ENCODE measurements at places on chromosomes 7 and 10.

GRCh38 chr10:123148414-123149161, 652 bp downstream of the HMX2 start:
- DNase-seq = no peak

- no peak for DNase-seq
Observed at GRCh38 chr7:47218378-47219176, 363.3 kb downstream of the TNS3 start.

DNA sequence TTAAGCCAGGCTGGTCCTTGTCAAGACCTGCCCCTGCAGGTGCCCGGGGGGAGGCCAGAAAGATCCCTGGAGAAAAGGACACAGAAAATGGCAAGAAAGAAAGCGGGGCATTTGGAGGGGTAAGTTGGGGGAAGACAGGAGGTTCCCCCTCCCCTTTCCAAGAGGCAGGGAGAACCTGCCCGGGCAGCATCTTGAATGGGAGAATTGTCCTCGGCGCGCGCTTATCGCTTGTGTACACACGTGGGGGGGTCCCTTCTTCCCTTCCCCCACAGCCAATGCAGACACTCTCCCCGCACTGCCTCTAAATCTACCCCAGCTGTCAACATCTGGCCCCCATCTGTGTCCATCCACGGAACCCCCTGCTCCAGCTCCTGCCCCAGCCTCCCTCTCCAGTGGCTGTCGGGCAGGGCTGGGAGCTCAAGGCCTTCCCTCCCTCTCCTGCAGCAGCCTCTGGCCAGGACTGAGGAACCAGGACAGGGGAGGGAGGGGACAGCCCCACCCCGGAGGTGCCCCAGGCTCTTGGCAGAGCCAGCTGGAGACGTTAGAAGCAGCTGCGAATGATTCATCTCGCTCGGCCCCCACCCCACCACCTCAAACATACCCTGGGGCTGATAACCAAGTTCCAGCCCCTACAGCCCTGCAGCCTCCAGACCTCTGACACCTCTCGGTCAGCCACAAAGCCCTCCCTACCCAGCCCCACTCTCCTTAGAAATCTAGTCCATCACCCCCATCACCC, 25.3 kb downstream of the EPHB4 start:
- DNase-seq = peak; percentile 94

DNA sequence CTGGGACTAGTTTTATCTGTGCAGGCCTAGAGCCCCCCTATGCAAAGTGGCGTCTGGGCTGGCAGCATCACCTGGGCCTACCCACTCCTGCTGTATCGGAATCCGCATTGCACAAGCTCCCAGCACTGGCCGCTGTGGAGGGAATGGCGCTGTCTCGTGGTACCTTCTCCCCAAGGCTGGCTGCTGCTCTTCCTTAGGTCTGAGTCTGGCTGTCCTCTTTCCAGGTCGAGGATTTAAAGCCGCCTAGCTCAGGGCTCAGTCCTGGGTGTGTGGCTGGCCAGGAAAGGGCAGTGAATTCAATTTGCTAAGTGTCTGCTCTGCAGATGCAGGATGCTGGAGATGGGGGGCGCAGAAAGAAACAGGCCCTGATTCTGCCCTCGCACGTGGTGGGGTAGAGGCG, 44.7 kb downstream of the MGMT start:
- no peak for DNase-seq

- DNase-seq = no peak
Observed at GRCh38 chr7:111820121-111820520, 257.8 kb upstream of the IMMP2L start.

DNA sequence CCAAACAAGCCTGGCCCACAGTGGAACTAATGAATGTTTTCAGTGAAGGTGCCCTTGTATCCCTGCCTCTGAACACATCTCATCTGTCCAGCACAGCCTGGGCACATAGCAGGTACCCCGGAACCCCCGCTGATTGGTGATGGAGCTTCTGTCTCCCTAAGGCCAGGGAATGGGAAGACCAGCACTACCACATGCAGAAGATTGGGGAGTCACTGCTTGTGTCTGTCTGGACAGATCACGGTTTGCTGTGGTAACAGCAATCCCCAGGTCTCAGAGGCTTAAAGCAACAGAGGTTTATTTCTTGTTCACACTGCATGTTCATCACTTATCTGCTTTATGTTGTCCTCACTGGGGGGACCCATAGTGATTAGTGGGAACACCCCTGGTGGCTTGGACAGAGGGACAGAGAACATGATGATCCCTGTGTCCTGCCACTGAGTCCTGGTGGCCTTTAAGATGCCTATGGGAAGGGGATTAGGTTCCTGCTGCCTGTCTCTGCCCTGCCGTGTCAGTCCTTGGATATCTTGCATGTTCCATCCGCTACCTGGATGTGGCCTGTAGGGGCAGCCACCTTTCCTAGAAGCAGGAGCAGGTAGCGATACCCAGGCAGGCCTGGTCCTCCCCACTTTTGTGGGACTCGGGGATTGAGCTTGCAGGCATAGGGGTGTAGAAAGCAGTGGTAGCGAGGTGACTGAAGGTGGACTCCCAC, 3.6 kb downstream of the TSPAN14 start:
- no peak for DNase-seq

- no peak for DNase-seq
Observed at GRCh38 chr10:24683554-24683953, 40.1 kb downstream of the ARHGAP21 start.

GRCh38 chr7:93646538-93646937, 72.0 kb upstream of the CALCR start:
- DNase-seq = no peak

DNA sequence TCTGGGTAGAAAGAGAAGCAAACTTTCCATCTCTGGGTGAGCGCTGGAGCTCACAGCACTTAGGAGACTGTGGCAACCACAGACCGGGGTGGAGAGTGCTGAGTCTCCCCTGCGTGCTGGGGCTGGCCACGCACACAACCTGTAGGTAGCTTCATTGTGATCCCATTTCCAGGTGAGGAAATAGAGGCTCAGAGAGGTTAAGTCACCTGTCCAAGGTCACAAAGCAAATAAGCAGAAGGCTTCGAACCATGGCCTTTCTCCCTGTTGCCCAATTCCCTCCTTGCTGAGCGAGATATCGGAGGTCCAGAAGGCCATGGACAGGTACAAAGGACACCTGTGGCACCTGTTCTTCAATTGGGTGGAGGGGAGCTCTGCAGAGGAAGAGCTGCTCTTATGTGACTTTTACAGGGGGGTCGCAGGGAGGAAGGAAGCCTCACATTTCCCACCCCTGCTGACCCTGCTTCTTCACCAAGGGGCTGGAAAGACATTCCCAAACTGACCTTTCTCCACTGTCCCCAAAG, 39.4 kb downstream of the ZCCHC24 start:
- no peak for DNase-seq

DNA sequence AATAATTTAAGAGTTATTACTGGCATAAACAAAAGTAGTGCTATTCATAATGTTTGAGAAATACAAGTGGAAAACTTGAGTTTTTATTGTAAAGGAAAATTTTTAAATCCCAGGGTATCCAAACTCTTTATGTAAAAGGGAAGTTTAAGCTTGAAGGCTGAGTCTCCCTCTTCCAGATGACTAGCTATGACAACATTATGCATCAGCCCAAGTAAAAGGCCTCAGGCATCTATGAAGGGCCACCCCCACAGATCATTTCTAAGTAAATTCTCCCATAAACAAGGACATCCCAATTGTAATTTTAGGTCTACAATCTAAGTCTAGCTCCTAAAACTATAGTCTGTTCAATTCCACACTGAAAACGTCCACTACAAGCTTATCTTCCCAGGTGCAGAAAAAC, 166.2 kb upstream of the STEAP1 start:
- DNase-seq = no peak

GRCh38 chr7:108222236-108222892, 92.2 kb upstream of the LAMB4 start:
- no peak for DNase-seq

GRCh38 chr7:4998244-4998643, 39.3 kb upstream of the MMD2 start:
- no peak for DNase-seq

DNA sequence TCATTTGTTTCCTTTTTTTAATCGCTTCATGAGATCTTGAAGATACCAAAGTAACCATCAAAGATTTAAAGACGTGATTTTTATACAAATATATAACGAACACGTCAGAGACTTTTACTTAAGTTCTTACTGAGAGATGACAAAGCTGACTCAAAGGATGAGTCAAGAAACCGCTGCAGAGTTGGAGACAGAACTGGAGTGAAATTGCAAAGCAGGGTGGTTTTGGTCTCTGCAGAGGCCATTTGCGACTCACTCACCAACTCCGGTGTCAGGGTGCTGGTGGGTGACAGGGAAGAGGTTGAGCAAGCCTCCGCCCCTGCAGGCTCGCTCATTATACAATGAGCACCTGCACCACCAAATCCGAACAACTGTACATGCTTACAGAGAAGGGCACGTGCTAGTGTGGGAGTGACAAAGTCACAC, 75.2 kb downstream of the DNAJB6 start:
- DNase-seq = no peak

GRCh38 chr7:158061884-158062656, 525.6 kb downstream of the PTPRN2 start:
- no peak for DNase-seq

- DNase-seq = no peak
Observed at GRCh38 chr7:130940326-130940725, 206.3 kb upstream of the KLF14 start.

- no peak for DNase-seq
Observed at GRCh38 chr10:11448190-11448544, 163.3 kb downstream of the USP6NL start.

DNA sequence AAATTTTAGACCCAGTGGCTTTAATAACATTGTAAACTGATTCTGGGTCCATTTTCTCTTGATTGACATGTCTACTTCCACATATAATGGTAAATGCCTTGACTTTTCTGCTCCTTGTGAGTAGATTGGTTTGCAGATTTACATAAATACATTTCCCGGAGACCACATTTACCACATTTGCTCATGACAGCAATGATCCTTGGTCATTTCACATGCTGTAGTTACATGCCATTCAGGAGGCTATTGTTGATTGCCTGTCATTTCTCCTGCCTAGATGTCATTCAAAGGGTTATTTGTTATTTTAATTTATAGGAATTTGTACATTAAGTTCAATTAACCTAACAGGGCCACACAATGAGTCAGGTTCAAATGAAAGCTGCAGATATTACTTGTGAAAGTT, 280.5 kb downstream of the CNTNAP2 start:
- DNase-seq = no peak

DNA sequence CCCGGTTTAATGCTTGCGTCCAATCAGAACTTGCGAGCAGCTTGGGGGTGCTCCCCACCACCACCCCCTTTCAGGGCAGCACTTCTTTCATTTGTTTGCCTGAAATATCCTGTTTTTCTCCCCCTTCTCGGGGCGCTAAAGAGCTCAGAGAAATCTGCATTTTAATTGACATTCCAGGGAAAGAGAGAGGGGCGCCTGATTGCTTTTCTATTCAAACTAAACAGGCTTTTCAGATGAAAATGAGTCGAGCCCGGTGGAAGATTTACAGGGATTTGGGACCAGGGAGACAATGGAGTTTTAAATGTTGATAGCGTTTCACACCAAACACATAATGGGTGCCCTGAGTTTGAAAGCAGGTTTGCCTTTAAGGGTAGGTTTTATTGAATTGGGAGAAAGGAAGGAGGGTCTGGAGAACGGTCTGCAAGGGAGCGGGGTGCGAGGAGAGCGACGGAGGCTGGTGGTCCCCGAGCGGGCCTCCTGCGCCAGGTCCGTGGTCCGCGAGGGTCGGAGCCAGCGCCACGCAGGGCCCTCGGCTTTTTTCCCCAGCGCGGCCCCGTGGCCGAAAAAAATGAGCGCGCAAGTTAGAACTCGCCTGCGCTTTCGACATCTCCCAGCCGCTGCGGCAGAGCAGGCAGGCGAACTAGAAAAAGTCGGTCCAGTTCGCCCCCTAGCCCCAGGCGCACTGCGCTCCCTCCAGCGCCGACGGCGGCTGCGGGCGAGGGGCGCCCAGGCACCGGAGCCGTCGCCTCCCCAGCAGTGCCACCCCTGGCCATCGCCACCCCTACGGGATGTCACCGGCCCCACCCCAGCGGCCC, 1.3 kb downstream of the FGFR2 start:
- DNase-seq = no peak

- no peak for DNase-seq
Observed at GRCh38 chr10:102435133-102435497, 2.7 kb upstream of the CUEDC2 start.

DNA sequence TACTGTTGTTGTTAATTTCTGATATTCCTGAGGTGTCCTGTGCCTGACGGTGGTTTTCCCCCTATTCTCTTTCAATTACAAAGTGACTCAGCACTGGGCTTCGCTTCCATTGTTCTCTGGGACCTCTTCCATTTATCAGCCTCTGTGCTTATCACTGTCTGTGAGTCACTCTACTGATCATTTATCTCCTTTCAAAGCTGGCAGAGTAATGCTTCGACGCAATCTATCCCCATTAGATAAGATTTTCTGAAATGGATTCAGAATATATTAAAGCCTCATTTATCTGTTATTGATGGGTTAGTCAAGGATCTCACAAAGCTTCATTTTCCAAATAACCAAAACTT, 679.2 kb downstream of the SDK1 start:
- DNase-seq = no peak

DNA sequence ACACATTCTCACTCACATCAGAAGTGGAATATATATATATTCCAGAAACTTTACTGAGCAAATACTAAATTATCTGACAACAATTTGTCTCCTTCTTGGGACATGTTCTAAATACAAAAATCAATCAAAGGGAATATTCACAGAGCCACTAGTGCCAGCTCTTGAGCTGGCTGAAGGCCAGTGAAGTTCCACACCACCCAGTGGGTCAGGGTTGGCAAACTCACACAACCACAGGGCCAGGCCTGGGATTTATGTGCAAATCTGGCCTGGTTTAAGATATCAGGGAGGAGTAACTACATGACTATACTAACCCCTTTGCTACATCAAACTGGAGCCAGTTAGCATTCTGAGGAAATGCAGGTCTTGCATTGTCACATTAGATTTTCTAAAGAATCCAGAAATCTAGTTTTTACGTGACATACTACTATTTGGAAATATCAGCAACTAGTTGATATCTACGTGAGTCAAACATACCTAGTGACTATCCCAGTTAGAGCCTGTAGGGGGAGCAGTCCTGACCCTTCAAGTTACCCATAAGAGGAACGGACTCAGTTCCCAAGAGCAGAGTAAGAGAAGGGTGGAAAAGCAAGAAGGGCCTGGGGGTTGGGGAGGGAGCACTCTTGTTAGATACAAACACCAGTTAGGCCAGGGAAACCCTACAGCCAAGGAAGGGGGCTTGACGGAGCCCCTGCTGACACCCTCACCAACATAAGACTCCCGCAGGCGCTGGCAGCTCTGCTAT, 600.4 kb downstream of the KCNMA1 start:
- DNase-seq = no peak

- no peak for DNase-seq
Observed at GRCh38 chr10:44769450-44769849, 141.7 kb upstream of the TMEM72 start.

- DNase-seq = no peak
Observed at GRCh38 chr10:46239247-46239646, 47.5 kb upstream of the ANTXRL start.

GRCh38 chr10:114541081-114541796, 116.8 kb downstream of the ABLIM1 start:
- no peak for DNase-seq
